ENCODE measurements at places on chromosomes 11 and 22. TPM values are rescaled to one million over a fixed set of nuclear protein-coding genes. Genes with fewer than 3 reads are reported as not detected.
A peak's percentile ranks its signal among the peaks of the same experiment; 100 is the strongest.

DNA sequence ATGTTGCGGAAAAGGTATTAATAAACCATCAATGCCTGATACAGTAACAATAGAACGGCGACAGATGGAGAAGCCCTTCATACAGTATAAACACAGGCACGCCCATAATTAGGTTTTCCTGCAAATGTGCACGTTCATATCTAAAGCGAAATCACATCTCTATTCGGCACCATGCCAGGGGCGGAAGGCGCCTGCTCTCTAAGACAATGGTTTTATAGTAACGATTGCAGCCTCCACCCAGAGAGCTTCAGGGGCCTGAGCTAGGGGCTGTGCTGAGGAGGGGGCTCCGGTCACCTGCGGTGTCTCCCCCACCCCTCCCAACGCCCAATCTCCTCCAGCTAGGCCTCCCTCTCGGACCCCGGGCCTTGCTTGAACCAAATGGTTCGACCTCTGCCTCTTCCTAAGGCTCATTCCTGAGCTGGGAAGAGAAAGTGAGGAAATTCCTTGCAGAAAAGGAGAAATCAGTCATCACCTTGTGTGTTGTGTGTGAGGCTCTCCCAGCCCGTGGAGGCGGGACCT is 9.6 kb downstream of the KRTAP5-5 start:
- no peaks in the 10 kb centered on the region for H3K27me3 ChIP-seq
- no peak overlapping the region for H3K27ac ChIP-seq
- H3K4me3 ChIP-seq = no peak overlapping the region
- H3K4me1 ChIP-seq = no peaks in the 10 kb centered on the region
- DNase-seq = no peak

Gene C11orf16
- not detected for total RNA-seq

DNA sequence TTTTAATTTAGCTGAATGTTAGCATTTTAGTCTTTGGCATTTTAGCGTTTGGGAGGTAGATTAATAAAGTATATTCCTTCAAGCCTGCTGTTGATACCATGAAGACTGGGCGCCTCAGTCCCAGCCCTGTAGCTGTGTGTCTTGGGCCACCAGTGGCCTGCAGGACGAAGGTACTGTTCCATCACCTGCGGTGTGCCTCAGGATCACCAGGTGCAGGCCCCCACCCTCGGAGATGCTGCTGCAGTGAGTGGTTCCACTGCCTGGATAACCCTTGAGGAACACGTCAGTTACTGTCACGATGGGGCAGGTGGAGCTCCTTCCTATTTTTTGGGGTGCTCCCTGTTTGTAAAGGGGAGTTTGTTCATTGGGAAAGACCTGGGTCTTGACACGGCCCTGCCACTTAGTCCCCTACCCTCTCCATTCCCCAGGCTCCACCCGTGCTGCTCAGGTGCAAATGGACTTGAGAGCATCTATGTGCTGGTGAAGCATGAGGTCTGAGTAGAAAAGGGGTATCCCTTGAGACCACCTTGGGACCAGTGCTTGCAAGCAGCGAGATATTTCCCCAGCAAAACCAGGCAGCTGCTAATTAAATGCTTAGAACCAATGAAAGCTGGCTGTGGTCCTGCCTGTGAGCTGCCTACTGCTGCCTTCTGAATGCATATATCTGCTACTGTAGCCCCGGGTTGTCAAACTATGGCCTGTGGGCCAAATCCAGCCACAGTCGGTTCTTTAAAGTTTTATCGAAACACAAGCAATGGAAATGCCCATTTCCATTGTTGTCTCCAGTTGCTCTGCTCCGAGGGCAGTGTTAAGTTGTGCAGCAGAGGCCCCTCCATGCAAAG is 28.7 kb downstream of the INCENP start:
- H3K27ac ChIP-seq = no peak overlapping the region
- H3K27me3 ChIP-seq = no peaks in the 10 kb centered on the region
- H3K4me3 ChIP-seq = no peak overlapping the region
- H3K4me1 ChIP-seq = no peaks in the 10 kb centered on the region
- no peaks in the 10 kb centered on the region for H3K36me3 ChIP-seq

- no peak for DNase-seq
- no peaks in the 10 kb centered on the region for H3K36me3 ChIP-seq
- H3K27me3 ChIP-seq = no peaks in the 10 kb centered on the region
- no peak overlapping the region for H3K27ac ChIP-seq
- H3K4me3 ChIP-seq = no peak overlapping the region
These were observed 102.6 kb downstream of the RELT start for GRCh38 chr11:73478737-73479347.

DNA sequence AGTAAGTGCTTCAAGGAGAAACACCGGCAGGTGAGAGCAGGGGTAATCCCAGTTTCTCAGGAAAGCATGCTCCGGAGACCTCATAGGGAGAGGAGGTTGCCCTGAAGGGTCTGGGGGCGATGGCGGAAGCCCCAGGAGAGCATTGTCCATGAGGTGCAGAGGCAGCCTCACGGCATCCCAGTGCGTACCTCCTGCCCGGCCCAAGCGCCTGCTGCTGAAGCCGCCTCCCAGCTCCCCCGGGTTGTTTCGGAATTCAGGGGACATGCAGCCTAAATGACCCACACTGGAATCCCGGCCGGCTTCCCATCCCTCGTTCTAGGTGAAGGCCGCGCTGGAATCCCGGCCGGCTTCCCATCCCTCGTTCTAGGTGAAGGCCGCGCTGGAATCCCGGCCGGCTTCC is 2.7 kb downstream of the ZBED4 start:
- H3K4me1 ChIP-seq = peaks cover 4% of the 10 kb centered on the region
- peak; percentile 41 for DNase-seq
- peak overlapping the region; percentile 5 for H3K27ac ChIP-seq

Gene MUC5B
- total RNA-seq = 65.4 TPM

Gene MFNG
- total RNA-seq = 2.5 TPM

Gene SLC7A4
- total RNA-seq = 0.14 TPM

DNA sequence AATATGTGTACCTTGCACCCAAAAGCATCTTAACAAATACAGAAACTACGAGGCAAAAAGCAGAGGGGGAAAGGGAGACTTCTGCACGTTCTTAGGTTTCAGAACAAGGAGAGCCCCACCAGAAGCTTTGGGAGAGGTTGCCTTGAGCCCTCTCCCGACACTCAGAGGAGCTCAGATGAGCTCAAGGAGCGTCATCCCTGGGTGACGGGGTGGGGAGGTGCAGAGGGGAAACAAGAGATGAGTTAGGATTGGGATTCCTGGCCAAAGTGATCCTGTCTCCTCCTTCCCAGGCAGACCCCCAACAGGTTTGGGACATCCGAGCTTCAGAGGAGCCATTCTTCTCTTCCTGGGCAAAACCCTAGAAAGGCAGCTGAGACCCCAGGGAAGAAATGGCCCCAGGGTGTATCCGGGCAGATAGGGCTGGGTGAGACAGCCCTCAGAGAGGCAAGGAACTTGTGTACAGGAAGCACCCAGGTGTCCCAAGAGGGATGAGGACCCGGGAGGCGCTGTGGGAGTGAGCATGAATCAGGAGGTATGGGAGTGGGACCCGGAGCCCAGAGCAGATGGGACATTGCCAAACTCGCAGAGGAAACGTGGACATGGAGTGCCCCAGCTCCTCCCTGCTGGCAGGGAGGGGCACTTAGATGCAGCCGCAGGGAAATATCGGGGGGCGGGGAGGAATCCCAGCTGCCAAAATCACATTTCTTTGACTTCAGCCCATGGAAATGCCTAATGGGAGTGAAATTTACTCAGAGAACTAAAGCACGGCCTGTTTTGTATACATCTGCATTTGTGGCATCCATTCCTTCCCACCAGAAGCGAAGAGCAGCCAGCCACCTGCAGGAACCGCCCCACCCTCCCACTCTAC is 12.4 kb downstream of the C1QTNF6 start:
- H3K4me3 ChIP-seq = no peak overlapping the region
- DNase-seq = peak; percentile 23

GRCh38 chr11:99841885-99842284 is 821.1 kb downstream of the CNTN5 start:
- H3K4me3 ChIP-seq = no peak overlapping the region
- no peak for DNase-seq
- no peaks in the 10 kb centered on the region for H3K36me3 ChIP-seq
- no peaks in the 10 kb centered on the region for H3K4me1 ChIP-seq

DNA sequence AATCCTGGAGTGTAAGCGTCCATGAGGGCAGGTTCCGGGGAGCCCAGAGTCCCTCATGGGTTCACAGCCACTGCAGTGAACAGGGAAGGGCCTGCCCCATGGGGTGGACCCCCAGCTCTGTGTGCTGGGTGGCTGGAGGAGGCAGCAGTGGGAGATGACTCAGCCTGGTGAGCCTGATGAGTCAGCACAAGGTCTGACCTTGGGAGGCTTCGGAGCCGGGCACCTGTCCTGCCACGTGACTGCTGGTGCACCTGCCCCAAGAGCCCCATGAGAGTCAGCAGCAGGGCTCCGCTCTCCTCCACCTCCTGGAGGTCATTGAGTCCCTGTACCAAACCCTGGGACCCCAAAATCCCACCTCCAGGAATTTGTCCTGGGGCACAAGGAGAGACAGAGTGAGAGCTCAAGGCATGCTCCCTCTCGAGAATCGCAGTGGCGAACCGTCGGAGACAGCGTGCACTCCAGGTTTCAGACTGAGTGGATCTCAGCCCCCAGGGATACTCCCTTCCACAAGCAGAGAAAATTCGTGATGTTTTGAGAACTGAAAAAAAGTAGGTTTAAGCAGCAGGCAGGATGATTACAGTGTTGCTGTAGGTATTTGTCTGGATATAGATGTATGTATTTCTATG is 1221.7 kb downstream of the BRD1 start:
- no peaks in the 10 kb centered on the region for H3K36me3 ChIP-seq
- no peak for DNase-seq
- no peaks in the 10 kb centered on the region for H3K4me1 ChIP-seq

DNA sequence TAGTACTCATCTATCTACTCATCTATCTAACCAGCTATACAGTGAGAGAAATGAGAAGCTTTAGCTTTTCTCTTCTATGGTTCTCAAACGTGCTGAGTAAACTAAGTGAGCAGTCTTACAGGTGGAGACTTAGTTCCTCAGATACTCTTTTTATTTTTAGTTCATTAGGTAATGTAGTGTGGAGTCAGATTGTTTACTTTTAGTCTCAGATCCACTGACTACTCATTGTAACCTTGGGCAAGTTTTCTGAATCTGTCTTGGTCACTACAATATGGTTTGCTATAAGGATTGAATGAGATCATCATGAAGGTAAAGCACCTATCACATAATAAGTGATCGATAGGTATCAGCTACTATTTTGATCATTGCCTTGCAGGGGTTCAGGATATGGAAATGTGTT is 160.1 kb downstream of the RAB38 start:
- H3K27ac ChIP-seq = no peak overlapping the region
- H3K36me3 ChIP-seq = no peaks in the 10 kb centered on the region

DNA sequence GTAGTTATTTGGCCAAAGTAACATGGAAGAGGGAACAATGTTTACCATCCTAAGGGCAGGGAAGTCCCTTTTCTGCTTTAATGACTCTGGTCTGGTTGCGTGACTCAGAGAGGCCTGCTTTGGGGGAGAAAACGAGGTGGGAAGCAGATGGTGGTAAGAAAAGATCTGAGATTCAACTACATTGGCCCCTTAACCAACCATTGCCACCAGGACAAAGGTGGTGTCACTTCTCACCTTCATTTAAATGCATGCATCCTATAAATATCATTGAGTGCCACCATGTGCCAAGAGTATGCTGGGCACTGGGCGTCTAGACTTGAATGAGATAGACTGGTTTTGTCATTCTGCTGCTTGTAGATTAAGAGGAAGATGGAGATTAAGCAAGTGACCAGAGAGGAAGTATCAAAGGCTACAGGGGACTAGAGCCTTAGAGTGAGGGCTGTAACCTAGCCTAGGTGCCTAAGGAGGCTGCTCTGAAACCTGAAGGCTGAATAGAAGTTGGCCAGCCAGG is 3.6 kb upstream of the SORL1 start:
- H3K4me1 ChIP-seq = no peaks in the 10 kb centered on the region
- H3K36me3 ChIP-seq = no peaks in the 10 kb centered on the region
- DNase-seq = no peak
- H3K27me3 ChIP-seq = no peaks in the 10 kb centered on the region
- peak overlapping the region; percentile 10 for H3K27ac ChIP-seq
- H3K4me3 ChIP-seq = no peak overlapping the region

- peaks cover 25% of the 10 kb centered on the region for H3K4me1 ChIP-seq
- H3K27me3 ChIP-seq = no peaks in the 10 kb centered on the region
- no peak overlapping the region for H3K4me3 ChIP-seq
- DNase-seq = no peak
These were observed 68.7 kb downstream of the DDX10 start for GRCh38 chr11:108733479-108734116.

GRCh38 chr11:118133816-118134215 is 18.8 kb downstream of the SCN4B start:
- no peak overlapping the region for H3K27ac ChIP-seq
- H3K36me3 ChIP-seq = no peaks in the 10 kb centered on the region
- no peak for DNase-seq
- H3K4me3 ChIP-seq = no peak overlapping the region
- no peaks in the 10 kb centered on the region for H3K27me3 ChIP-seq
- H3K4me1 ChIP-seq = no peaks in the 10 kb centered on the region

DNA sequence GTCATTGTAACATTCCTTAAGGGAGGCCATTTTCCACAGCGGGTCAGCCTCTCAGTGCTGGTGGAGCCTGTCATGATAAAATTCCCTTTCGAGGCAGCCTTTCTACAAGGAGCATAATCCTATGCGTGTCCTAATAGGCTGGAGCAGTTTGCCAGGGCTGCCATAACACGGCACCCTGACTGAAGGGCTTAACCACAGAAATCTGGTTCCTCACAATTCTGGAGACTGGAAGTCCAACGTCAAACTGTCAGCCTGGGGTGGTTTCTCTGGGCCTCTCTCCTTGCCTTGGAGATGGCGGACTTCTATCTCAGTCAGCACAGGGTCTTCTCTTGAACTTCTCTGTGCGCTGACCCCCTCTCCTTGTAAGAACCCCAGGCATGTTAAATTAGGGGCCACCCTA is 1.4 kb upstream of the RGL4 start:
- no peak overlapping the region for H3K4me3 ChIP-seq
- DNase-seq = no peak
- H3K27ac ChIP-seq = no peak overlapping the region
- H3K27me3 ChIP-seq = no peaks in the 10 kb centered on the region
- H3K36me3 ChIP-seq = no peaks in the 10 kb centered on the region
- H3K4me1 ChIP-seq = no peaks in the 10 kb centered on the region

GRCh38 chr11:119786431-119787073 is 57.6 kb upstream of the NECTIN1 start:
- DNase-seq = no peak
- H3K36me3 ChIP-seq = no peaks in the 10 kb centered on the region
- no peak overlapping the region for H3K27ac ChIP-seq
- H3K4me3 ChIP-seq = no peak overlapping the region

DNA sequence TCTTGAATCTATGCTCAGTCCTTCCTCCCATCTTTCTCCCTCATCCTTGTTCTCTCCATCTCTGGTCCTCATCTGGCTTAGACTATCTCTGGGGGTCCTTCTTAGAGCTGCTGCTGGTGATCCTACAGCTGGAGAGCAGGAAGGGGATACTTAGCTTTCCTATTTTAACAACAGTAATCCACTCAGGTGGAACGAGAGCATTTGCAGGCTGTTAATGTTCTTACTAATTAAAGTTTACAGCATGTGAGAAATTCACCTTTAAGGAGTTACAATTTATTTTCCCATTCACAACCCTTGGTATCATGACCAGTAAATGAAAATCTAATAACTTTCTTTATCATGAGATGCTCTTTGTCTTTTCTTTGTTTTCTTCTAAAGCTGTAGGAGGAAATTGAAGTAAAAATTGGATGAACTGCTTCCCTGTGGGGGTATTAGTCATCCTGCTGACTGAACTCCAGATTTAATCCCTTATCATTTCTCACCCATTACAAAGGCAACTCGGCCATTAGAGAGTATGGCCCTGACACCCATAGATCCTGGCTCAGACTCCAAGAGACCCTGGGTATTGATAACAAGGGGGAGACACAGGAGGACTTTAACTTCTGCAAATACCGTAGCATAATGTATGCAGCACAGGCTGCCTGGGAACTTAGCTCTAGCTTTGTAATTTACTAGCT is 37.6 kb upstream of the MTNR1B start:
- no peak overlapping the region for H3K4me3 ChIP-seq
- no peaks in the 10 kb centered on the region for H3K4me1 ChIP-seq
- no peak for DNase-seq
- no peak overlapping the region for H3K27ac ChIP-seq
- no peaks in the 10 kb centered on the region for H3K36me3 ChIP-seq
